ENCODE measurements at places on chromosomes 5 and 9.

DNA sequence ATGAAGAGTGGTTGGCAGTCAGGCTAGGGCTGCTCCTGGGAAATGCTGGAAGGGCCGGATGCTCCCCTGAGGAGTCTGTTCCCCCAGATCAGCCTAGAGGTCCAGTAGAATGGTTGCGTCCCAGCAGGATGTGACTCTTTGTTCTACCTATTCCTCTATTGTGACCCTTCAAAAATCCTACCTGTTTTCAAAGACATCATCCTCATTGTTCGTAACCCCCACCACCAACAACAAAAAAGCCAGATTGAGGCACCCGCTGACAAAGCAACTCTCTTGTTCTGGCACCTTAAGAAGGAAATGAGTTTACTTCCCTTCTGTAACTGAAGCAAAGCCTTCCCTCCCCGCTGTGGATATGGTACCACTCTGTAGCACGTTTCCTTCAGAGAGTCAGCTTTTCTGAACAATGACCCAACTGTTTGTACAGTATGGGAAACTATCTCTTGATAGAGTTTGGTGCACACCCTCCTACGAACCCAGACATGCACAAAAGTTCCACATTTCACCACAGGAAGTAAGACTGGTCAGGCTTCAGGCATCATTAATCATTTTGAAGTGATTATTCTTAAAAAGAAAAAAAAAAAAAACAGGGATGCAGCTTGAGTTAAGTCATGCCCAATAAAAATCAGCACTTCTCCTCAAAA, 207.2 kb downstream of the ENC1 start:
- no peak for DNase-seq

DNA sequence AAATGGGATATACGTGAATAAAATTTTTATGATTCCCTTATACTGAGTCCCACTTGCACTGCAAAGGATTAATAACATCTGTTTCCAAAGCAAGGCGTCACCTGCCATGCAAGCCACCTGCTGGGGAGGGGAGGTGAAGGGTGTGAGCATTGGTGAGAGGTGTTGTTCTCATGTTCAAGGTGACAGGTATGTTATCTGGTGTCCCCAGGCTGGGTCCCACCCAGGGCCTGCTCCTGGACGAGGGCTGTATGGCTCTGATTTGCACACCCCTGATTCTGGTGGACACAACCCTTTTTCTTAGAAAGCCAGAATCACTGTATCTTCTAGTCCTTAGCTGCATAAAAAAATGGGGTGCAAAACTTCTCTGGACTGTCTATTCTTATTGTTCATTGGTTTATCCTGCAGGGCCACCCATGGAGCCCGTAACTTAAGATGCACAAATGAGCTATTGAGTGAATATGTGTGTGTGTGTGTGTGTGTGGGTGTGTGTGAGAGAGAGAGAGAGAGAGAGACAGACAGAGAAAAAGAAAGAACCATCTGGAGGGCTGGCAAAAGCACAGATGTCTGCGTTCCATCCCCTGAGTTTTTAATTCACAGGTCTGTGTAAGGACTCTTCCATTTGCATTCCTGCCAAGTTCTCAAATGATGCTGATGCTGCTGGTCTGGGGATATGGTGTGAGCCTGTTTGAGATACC, 53.7 kb downstream of the SYK start:
- DNase-seq, result no peak

GRCh38 chr5:38870595-38870994, 24.8 kb downstream of the OSMR start:
- no peak for DNase-seq

GRCh38 chr5:156883316-156883875, 33.3 kb downstream of the PPP1R2B start:
- no peak for DNase-seq

DNA sequence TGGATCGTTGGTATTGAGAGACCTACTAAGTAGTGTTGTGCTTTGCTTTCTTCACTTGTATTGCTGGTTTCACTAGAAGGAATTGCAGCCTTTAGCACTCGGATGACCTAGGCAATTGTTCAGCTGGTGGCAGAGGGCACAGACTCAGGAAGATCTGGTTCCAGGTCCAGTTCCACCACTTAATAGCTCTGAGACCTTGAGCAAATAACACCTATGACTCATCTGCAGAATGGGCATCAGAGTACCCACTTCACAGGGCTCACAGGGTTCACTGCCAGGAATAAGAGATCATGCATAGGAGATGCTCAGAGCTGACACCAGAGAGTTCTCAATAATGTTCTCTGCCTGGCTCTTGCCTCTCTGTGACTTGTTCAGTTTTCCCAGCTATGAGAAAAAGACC, 133.6 kb downstream of the SIL1 start:
- no peak for DNase-seq

DNA sequence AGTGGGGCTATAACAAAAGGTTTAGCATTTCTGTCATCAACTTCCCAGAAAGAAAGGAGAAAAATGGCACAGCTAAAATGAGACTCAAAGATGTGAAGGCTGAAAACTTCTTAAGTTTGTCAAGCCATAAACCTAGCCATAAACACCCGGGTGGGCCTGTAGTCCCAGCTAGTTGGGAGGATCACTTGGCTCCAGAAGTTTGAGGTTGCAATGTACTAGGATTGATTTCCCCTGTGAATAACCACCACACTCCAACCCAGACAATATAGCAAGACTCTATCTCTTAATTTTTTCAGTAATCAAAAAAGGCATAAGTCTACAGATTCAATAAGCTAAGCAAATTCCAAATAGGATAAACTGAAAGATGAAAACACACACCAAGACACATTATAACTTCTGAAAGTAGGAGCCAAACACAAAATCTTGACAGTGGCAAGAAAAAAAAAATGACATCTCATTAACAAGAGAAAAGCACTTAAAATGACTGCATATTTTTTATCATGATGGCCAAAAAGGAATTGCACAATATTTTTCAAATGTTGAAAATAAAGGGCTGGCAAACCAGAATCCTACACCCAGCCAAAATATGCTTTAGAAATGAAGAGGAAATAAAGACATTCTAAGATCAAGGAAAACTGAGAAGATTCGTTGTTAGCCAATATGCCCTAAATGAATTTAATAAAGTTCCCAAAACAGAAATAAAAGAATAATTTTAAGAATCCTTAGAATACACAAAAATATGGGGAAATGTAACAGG, 308.4 kb downstream of the BRINP1 start:
- no peak for DNase-seq

- DNase-seq, result no peak
These were observed 188.4 kb downstream of the GLIS3 start for GRCh38 chr9:4111233-4112008.

GRCh38 chr5:135133181-135133580, 99.2 kb upstream of the PITX1 start:
- DNase-seq, result no peak

DNA sequence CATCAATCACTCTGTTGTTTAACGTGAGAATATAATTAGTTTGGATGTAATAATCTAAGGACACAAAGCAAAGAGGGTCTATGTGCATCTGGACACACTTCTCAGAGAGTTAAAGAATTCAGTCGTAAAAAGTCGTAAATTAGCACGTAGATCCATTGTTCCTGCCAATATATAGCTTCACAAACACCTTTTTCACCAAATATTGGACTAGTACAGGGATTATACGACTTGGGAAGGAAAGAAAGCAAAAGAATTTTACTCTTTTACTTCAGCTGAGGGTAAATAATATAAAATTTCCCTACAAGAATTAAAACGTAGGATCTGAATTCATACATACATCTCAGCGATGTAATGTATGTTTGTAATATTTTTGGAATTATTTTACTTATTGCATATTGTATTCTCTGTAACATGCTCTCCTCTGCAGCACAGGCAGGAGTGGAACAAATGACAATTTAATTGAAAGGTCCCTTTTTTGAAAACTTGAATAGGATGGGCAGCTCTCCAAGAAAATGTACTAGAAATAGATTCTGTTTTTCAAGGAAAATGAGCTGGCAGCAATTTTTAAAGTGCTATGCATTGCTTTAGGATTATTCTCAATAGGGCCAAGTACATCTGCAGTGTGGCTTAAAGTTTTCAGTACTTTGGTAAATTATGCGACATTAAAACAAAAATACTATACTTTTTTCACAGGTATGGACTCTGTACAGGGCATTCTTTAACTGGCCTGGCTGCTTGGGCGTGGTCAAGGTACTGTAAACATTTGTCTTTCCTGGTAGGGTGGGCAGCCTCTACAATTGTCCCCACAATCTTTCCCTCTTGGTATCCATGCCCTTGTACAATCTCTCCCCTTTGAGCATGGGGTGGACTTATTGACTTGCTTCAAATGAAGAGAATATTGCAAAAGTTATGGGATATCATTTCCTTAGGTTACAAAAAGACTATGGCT, 39.7 kb upstream of the HSD17B4 start:
- no peak for DNase-seq

DNA sequence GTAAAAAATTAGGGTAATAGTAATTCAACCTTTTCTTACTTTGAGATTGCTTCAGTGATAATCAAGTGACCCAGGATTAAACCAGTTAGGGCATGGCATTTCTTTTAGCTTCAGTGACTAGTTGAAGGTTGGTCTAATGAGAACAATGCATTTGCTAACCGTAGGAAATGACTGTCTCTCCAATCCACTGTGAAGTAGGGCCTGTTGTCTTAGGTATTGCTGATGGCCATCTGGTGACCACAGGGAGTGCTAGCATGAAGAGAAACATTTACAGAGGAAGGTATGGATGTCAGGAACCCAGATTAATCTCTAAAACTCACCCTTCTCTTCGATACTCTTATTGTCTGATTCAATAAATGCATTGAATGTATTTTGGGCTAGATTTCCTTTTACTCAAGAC, 535.9 kb upstream of the SEMA6A start:
- DNase-seq, result no peak

DNA sequence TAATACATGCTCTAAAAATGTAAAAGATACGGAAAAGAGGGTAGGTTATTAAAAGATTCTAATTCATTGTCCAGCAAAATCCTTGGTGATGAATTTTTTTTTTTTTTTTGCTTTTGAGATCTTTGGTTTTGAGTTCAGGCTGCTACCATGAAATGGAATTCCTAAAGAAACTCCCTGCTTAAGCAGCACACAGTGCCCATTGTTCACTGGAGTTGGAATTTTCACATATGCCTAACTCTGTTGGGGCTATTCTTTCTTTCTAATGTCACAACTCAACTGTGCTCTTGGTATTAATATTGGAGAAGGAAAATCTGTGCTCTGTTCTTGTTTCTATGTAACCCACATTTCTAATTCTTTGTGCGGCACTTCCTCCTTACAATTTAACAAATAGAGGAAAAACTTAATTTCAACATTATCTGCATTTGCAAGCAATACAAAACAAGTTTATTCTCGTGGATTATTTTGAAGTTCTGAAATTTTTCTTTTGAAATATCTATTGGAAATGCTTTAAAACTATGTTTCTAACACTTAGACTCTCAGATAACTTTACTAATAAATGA, 21.6 kb downstream of the MATR3 start:
- no peak for DNase-seq

- DNase-seq, result no peak
These were observed 374.2 kb downstream of the MAN2A1 start for GRCh38 chr5:110063640-110064602.

DNA sequence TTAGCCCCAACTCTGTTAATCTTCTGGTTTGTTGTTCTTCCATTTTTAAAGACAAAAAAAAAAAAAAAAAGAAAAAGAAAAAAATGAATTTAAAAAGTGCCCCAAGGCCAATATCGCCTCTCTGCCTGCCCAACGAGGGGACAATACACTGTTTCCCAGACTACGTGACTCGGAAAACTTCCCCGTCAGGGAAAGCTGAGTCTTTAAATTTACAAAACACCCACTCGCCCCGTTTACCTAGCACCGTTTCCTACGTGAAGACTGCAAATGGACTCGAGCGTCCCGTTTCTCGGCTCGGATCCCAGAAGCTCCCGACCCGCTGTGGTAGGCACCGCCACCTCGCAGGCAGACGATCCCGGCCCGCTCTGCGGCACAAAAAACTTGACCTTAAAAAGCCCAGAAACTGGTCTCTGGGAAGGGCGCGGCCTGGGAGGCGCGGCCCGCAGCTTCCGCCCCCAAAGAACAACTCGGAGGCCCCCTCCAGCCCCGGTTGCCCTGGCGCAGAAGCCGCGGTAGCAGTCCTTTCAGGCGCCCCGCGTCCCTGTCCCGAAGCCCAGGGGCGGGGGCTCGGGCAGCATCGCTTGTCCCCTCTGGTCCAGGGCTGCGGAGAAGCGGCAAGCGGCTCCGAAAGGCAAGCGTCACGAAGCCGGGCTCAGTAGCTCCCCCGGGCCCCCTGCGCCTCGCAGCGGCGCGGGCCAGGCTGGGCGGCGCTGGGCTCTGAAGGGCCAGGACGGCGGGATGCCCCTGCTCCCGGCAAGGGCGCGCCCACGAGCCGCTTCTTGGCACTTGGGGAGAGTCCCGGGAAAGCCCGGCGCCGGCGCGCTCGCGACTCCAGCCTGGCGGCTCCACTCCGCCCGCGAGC, at the start of gene GCNT4:
TSS of gene GCNT4 (minus strand) at position 367 of the 862 bp plus-strand sequence. CDS start 22,521 bp downstream, outside the sequence.
- DNase-seq, result no peak

- no peak for DNase-seq
These were observed 2.7 kb downstream of the MLLT3 start for GRCh38 chr9:20619487-20620200.

DNA sequence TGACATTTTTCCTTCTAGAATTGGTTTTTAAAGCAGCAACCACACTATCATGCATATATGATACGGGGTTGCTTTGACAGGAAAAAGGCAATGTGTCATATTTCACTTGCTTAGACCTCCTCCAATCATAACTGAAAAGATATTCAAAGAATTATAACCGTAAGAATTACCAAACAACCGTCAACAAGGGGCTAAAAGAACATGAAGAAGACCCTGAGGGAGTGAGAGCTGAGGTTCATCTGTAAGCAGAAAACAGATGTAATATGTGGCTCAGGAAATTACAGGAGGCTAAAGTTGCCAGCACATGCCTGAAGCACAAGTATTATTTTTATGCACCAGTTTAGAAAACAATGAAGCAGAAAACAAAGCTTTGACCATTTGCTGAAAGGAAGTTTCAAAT, 78.9 kb downstream of the APBA1 start:
- DNase-seq, result no peak

GRCh38 chr5:86526811-86527348, 90.9 kb upstream of the COX7C start:
- DNase-seq, result no peak

DNA sequence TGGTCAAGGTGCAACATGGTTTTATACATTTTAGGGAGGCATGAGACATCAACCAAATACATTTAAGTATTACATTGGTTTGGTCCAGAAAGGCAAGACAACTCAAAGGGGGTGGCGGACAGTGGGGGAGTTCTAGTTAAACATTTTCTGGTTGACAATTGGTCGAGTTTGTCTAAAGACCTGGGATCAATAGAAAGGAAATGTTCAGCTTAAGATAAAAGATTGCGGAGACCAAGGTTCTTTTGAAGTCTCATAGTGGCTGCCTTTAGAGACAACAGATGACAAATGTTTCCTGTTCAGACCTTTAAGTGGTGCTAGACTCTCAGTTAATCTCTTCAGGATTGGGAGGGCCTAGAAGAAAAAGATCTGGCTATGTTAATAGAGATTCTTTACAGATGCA, 47.7 kb upstream of the TTC39B start:
- no peak for DNase-seq

- no peak for DNase-seq
These were observed 28.9 kb upstream of the CPLX2 start for GRCh38 chr5:175842506-175842905.
